ENCODE measurements at places on chromosomes 1 and 21.

- DNase-seq = no peak
These were observed 42.3 kb downstream of the AZIN2 start for GRCh38 chr1:33123266-33123665.

DNA sequence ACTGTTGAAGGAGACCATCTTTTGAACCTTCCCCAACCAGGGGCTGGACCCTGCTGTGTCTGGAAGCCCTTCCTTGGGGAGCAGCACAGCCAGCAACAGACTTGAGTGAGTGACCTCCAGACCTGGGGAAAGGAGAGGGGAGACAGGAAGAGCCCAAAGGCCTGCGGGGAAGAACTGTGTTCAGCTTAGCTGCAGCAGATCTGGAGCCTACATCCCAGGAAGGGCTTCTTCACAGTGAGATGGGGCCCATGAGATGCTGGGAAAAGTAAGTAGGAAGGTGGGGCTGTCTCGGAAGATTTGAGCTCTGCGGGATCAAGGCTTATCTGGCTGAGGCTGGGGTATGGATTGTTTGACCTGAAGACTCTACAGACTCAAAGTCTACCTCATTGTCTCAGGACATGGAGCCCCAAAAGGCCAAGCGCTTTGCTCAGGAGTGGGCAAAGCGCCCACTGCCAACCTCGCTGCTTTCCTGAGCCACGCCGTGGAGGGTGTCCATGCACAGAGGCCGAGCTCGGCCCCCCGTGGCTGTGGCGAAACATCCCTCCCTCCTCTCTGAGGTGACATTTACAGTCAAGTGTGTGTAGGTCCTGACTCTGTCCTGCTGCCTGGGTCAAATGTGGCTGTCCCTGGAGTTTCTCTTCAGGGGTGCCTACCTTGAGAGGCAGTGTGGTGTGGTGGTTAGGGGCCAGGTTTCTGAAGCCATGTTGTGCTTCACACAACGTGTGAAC, 24.5 kb downstream of the SPOCD1 start:
- DNase-seq = no peak

DNA sequence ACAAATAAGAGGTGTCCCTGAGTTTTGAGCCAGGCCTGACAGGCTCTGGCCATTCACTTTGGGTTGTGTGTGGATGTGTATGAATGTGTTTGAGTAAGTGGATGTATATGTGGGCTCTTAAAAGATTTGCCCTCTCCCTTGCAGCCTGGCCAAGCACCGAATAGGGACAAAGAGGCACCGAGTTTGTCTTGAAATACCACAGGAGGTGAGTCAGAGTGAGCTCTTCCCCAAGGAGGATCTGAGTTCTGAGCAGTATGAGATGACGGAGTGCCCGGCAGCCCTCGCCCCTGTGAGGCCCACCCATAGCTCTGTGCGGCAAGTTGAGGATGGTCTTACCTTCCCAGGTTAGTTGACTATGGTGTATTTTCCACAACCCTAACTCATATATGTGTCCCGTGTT, 19.0 kb downstream of the KDM4A start:
- no peak for DNase-seq

GRCh38 chr1:32929366-32929765, 28.2 kb upstream of the TMEM54 start:
- no peak for DNase-seq

GRCh38 chr1:214422137-214422671, 129.2 kb downstream of the PTPN14 start:
- DNase-seq = no peak

DNA sequence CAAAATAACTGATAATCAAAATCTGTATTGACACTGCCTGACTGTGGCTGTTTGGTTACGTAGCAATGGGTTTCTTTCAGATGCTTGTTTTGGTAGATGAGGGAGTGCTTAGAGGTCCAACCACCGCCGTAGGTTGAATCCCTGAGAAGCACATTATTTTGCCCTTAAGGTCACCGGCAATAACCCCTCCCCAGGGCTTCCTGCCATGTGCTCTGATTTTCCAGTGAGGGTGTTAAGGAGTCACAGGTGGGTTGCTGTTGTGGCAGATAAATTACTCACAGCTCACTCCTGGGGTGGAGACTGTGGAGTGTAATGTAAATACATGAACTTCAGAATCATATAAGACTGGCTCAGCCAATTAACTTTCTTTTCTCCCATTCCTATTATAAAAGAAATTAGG, 81.5 kb upstream of the ZP4 start:
- no peak for DNase-seq

DNA sequence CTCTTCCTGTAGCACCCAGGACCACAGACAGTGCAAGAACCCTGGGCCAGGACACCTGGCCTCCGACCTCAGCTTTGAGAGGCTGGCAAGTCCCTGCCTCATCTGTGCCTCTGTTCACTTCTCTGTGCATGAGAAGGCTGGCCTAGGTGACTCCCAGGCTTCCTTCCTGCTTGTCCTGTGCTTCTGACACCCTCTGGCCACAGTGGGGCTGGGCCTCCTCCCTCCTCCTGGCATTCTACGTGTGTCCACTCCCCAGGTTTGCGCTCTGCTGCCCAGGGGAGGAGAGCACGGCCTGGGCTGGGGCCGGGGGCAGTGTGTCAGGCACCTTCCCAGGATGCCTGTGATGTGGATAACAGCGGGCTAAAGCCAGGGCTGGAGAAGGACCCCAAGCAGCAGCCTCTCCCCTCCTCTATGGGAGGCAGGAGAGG, 30.3 kb upstream of the PKP1 start:
- DNase-seq = no peak

- DNase-seq = no peak
These were observed 99.2 kb downstream of the SGIP1 start for GRCh38 chr1:66633159-66633558.

- DNase-seq = no peak
These were observed 76.9 kb downstream of the EPS15 start for GRCh38 chr1:51442198-51442597.

DNA sequence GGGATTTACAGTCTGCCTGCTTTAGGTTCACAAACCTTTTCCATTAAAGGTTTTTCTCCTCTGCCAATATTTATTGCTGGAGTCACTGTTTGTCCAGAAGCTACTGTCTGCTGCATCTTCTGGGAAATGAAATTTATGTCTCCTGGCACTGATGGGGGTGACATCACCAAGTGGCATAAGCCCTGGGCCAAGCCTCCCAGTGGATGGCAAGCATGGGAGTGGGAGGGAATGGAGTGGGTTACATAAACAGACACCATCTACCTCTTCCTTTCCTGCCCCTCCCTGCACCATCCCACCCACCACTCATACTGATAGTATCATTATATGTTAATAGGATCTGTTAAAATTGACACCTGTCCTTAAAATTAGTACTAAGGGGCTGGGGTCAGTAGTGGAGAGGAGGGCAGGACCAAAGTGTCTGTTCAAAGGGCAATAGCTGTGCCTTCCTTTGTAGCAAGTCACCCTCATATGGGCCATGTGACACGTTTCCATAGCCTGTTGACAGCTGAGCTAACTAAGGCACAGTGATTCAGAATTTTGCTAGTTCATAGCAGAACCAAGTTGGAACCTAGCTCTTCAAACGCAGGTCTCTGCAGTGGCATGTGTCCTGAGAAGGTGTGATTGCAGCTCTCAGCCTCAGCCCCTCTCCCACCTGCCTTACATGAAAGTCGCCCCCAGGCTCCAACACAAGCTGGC, 71.0 kb downstream of the MAB21L3 start:
- no peak for DNase-seq

DNA sequence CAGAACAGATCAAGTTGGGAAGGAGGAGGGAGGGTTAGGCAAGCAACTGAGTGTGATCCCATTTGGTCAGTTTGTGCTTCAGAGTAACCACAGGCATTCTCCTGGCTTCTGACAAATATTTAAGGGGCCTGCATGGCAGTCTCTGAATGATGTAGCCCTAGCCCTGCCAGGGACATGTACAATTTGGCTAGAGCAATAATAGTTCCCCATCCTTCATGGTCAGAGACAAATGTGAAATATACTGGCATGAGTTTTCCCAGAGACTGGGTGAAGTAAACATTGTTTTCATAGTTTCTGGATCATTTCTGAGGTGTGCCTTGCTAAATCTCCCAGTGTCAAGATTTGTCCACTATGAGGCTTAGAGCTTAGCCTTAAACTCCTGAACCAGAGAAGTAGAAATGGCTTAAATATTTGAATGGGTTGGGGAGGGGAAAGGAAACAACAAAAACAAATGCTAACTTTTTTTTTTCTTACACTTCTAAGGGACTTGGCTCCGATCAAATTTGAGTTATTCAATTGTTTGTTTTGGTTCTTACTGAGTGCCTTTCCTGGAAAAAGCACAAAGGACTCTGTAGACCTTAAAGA, 42.0 kb upstream of the UBE2U start:
- no peak for DNase-seq

GRCh38 chr1:236351875-236352573, 42.1 kb upstream of the EDARADD start:
- DNase-seq = no peak

DNA sequence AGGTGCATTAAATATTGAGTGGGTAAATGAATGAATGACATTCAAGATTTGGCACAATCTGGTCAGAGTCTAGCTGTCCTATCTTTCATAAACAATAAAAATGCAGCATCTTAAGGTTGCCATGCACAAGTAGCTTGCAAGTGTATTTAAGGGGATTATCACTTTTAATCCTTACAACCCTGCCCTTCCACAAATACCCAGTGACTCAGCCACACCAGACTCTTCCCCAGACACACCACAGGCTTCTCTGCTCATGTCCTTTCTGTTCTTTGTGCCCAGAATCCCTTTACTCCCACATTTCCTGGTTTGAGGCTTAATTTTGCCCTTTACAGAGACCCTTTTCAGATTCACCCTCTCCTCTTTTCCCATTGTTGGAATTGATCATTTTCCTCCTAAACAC, 59.8 kb downstream of the KIRREL1 start:
- no peak for DNase-seq

- DNase-seq = no peak
These were observed 563.9 kb downstream of the NPHP4 start for GRCh38 chr1:5428351-5428750.

DNA sequence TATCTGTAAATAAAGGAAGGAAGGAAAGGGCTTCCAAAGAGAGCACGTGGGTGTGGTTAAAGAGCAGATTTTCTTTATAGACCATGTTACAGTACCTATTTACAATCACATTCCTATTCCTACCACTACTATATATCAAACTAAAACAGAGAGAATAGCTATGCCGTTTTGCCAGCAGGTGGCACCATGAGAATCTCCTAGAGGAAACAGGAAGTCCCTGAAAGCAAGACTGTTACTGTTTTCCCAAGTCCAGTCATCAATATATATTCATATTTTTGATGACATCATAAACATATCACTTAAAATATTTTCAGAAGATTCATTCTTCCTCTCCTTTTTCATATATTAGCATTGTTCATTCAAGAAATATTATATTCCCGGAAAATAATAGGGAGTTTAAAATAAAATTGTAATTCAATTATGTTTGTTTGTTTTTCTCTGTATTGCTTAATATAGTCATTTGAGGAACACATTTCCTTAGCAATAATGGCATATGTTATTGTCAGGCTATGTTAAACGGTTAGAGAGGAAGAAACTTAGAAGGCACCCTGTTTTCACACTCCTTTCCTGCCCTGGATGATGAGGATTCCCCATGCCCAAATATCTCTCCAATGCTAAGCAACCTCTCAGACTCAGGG, 6.6 kb downstream of the CCDC190 start:
- peak; percentile 28 for DNase-seq

DNA sequence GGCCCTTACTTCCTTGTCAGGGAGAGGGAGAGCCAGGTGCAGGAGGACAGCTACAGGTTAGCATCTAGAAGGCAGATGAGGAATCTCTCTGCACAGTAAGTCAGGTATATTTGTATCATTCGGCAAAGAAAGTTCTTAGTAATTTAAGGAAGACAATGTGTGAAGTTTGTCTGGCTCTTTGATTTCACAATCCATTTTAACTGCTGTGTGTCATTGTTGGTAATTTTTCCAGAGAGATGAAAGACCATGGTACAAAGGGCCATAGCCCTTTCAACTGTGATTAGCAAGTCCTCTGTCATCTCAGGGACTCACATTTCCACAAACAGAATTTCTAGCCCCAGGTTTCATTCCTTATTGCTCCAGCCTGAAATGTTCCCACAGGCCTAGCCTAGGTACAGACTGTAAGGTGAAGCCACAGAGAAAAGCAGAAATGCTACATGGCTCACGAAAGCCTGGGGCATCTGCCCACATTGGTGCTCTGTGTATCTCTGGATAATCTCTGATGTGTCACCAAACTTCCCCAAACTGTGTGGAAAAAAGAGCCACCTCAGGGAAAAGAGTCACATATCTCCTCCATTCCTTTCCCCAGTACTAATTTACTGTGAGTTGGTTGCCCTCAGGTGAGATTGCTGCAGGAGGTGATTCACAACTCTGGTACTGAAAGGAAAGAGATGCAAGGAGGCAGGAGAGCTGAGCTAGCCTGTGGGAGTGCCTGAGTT, 70.6 kb downstream of the SYT6 start:
- no peak for DNase-seq

DNA sequence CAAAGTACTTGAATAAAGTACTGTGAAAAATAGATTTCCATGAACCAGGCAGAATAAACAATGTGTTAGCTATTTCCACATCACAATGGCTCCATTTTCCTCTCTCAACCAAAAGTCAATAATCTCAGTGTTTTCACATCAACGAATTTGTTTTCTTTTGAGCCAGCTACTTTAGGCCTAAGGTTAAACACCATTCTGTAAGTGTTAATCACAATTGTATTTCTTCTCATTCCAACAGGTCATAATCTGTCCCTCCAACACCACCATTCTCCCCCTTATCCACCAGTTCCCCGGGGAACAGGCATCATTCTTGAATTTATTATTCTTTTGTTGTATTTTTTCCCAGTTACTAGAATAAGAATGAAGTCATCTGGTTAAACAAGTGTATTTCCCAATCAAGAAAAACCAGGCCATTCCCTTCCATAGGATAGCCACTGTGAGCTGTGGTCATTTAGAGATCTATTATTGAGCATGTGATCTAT, 66.2 kb upstream of the PALMD start:
- no peak for DNase-seq

DNA sequence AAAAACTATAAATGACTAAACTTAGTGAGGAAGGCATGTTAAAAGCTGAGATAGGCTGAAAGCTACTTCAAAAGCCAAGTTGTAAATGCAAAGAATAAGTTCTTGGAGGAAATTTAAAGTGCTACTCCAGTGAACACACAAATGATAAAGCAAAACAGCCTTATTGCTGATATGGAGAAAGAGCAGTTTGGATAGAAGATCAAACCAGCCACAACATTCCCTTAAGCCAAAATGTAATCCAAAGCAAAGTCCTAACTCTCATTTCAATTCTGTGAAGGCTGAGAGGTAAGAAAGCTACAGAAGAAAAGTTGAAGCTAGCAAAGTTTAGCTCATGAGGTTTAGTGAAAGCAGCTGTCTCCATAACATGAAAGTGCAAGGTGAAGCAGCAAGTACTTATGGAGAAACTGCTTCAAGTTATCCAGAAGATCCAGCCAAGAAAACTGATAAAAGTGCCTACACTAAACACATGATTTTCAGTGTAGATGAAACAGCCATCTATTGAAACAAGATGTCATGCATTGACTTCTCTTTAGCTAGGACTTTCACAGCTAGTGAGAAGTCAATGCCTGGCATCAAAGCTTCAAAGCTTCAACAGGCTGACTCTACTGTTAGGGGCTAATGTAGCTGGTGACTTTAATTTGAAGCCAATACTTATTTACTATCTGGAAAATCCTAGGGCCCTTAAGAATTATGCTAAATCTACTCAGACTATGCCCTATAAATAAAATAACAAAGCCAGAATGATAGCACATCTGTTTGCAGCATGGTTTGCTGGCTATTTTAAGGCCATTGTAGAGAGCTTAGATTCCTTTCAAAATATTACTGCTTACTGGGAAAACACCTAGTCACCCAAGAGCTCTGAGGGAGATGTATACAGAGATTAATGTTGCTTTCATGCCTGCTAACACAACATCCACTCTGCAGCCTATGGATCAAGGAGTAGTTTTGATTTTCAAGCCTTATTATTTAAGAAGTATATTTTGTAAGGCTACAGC, 188.6 kb downstream of the EIF4G3 start:
- DNase-seq = no peak
